NCI-H524 treated with DMSO at 0.1 percent for 48 hours (cell line): ENCODE measurements at places on chromosomes 11 and 22.

GRCh38 chr11:123178186-123178585 is 16.9 kb downstream of the CLMP start:
- DNase-seq = no peak

- no peak for DNase-seq
Observed at GRCh38 chr11:99277281-99277680, 256.5 kb downstream of the CNTN5 start.

GRCh38 chr11:2186669-2187279 is 15.2 kb upstream of the TH start:
- peak; percentile 6 for DNase-seq

DNA sequence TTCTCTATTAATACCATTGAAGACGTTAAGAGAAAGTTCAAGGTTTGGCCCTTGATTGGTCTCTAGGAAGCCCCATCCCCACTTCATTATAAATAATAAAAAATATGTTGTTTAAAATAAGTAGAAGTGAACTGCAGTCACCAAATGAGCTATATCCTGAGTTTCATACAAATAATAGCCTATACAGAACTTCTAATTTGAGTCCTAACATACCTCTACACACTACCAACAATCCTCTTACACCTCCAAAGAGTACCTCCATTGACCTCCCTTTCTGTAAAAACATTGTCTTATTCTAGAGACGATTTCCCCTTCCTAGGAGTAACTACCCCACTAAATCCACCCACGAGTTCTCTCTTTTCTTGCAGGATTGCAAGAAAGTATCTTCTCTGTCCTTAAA is 7.2 kb upstream of the HBD start:
- no peak for DNase-seq

GRCh38 chr11:127902382-127902781 is 685.0 kb downstream of the ETS1 start:
- DNase-seq = no peak

- DNase-seq = no peak
Observed at GRCh38 chr11:36007127-36007655, 63.3 kb downstream of the LDLRAD3 start.

GRCh38 chr11:122085264-122085663 is 30.8 kb downstream of the BLID start:
- no peak for DNase-seq

DNA sequence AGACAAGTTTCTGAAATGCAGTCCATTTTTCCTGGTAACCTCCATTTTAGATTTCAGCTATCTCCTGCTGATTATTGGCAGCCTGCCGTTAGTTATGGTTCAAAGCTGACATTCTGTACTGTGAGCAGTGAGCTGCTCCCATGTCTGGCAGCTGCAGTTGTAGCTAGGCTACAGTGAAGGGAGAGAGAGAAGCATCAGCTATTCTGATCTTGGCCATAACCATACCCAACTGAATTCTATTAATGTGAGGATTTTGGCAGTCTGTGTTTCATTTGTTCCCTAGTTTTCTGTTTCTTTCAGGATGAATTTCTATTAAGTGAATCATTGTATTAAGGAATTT is 33.4 kb downstream of the SIK2 start:
- no peak for DNase-seq

DNA sequence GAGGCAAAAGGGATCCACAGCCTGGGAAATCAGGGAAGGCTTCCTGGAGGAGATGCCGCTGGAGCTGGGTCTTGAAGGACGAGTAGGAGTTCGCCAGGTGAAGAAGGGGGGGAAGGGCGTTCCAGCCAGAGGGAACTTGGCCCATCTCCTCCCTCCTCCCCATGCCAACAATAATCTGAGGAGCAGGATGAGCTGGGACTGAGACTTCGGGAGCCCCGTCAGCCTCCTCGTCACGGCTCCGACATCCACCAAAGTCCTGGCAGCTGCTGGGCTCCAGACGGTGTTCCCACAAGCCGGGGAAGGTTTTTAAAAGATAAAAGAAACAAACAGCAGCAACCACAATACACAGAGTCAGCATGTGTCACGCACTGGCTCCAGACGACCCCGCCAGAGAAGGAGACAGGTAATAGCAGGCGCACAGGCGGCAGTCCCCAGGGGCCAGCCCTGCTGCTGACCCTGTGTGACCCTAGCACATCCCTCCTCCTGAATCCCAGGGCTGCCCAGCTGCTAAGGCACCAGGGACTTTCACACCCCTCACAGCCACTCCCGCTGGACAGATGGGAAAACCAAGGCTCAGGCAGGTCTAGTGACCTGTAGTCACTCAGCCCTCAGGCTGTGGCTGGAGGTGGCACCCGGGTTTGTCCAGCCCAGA is 37.3 kb downstream of the NUP50 start:
- DNase-seq = no peak

GRCh38 chr11:87892291-87892690 is 283.0 kb downstream of the RAB38 start:
- no peak for DNase-seq

DNA sequence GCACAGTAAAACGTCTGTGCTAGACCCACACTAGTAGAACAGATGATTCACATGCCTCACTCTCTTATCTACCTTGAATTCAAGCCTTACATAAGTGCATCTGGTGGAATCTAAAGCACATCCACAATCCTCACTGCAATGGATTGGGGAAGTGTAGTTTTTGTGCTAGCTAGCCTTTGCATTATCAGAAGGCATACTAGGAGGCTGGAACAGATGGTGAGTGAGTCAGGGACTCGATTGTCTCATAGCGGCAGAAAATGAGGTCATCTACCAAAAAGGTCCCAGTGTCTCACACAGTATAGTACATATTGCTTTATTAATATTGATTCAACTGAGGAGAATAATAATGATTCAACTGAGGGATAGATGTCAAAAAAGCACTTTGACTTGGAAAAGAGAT is 9.3 kb downstream of the MSANTD4 start:
- no peak for DNase-seq

DNA sequence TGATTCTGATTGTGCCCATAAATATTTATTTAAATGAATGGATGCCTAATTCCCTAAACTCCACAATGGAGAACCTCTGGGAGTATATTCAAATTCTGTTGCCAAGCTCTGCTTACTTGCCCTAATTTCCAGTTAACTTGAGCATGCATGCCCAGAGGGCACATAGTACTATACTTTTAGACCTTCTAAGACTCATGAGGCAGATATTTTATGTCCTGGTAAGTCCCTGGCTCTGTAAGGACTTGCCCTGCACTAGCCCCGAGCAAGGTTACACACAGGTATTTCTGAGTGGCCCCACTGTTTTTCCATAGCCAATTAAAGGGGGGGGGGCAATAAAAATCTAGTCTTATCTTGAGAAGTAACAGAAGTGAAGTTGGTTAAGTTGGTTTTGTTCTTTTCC is 21.1 kb upstream of the CAPRIN1 start:
- DNase-seq = no peak

GRCh38 chr11:113131036-113131775 is 170.0 kb downstream of the NCAM1 start:
- no peak for DNase-seq

GRCh38 chr11:3165152-3165705 is at the start of gene OSBPL5:
OSBPL5 (minus strand) TSS chr11:3165310; CDS start chr11:3129148, 36,162 bp downstream.
- DNase-seq = no peak

GRCh38 chr22:17284466-17284865 is 65.2 kb upstream of the ADA2 start:
- DNase-seq = no peak

DNA sequence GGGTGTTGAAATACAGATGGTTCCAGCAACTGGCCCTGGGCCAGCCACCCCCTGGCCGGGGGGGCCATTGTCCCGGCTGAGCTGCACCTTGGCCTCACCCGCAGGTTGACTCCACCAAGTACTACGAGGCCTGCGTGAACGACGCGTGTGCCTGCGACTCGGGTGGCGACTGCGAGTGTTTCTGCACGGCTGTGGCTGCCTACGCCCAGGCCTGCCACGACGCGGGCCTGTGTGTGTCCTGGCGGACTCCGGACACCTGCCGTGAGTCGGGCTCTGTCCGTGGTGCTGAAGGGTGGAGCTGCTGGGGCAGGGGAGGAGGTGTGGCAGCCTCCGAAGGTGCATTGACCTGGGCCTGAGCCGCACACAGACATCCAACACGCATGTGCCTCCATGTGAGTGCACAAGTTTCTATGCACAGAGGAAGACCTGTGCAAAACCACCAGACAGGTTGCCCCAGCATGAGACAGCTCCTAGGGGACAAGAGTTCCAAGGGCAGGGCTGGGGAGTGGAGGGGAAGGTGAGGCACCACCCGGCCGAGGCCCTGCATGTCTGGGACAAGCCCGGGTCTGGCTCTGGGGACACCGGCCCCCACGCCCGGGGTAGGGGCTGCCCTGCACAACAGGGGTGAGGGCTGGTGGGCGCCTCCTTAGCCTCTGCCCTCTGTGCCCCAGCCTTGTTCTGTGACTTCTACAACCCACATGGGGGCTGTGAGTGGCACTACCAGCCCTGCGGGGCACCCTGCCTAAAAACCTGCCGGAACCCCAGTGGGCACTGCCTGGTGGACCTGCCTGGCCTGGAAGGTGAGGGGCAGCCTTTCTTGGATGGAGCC is 16.1 kb downstream of the MUC5B start:
- no peak for DNase-seq

DNA sequence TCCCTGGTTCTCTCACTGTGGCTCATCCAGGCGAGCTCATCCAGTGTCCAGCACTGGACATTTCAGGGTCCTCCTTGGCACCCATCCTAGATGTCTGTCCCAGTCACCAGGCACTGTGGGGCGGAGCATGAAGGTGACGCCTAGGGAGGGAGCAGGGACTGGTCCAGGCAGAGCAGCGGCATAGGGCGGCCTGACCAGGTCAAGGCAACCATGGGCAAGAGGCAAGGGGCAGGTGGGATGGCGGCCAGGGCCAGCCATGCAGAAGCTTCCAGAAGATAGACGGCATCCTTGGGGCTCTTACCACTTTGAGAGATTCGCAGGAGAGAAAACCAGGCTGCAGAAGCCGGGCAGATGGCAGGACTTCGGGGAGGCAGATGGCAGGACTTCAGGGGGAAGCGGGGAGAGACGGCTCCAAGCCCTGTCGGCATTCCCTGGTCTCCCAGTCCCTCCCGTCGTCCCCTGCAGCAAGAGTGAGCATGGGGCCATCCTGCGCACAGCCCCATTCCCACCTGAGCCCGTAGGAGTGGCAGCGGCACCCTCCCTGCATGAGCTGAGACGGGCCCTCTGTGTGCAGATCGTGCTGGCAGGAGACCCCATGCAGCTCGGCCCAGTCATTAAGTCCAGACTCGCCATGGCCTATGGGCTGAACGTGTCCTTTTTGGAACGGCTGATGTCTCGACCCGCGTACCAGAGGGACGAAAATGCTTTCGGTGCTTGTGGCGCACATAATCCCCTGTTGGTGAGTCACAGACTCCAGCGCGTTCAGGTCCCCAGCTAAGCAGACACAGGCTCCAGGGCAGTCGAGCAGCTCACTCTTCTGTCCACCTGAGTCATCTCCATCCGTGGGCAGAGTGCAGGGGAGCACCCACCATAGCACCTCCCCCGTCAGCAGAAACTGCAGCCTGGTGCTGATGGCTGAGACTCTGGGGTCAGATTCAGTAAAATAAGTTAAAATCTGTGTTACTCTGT is 20.1 kb upstream of the PANX2 start:
- peak; percentile 23 for DNase-seq

- no peak for DNase-seq
Observed at GRCh38 chr11:131867457-131868257, 497.2 kb downstream of the NTM start.

DNA sequence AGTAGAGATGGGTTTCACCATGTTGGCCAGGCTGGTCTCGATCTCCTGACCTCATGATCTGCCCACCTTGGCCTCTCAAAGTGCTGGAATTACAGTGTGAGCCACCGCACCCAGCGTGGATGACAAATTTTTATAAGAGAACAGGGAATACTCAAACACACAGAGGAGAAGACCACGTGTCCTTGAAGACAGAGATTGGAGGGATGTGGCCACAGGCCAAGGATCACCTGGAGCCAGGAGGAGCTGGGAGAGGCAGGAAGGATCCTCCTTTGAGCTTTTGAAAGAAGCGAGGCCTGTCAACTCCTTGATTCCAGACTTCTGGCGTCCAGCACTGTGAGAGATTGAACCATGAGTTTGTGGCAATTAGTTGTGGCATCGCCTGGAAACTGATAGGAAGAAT is 1049.5 kb downstream of the TBC1D22A start:
- DNase-seq = no peak

DNA sequence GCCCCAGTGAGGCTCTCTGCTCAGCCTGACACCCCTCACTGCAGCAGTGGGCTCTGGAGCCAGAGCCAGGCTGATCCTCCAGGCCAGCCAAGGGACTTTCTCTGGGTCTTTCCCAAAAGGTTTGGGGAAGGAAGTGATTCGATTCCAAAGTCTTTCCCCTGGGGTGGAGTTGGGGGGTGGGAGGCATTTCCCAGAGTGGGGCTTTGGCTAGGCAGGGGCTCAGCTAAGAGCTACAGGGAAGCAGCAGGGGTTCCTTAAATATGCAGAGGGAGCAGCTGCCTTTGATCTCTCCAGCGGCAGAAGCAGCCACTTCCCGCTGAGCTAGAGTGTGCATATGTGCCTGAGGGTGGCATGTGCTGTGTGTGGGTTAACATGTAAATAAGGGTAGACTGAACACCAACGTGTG is 192.9 kb downstream of the INSC start:
- peak; percentile 65 for DNase-seq

DNA sequence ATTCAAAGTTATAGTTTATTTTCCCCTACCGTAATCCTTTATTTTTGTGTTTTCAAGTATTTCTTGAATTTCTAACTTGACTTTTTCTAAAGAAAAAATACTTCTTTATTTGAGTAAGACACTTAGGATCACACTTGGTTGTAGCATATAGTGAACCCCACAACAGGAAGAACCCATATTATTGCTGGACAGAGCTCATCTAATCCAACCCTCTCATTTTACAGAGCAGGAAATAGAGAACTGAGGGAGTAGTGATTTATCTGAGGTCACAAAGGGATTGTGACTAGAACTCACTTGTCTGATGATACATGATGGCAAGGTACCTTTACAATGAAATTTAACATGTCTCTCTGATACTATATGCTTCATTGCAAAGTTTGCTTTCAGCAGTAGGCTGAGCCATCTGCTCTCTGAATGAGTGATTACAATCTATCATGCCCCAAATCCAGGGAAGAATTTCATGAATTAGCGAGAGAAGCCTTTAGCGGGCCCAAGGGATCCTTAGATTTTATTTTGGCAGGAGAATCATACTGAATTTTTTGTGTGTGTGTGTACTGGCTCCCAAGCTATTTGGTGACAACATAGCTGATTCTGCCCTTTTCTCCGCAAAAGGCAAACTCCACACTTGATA is 9.8 kb downstream of the SLC17A6 start:
- no peak for DNase-seq

- no peak for DNase-seq
Observed at GRCh38 chr11:79335681-79336080, 105.1 kb downstream of the TENM4 start.

- DNase-seq = no peak
Observed at GRCh38 chr22:43726322-43726721, 85.8 kb downstream of the EFCAB6 start.

GRCh38 chr22:34986523-34986922 is 79.4 kb upstream of the ISX start:
- no peak for DNase-seq
